ENCODE measurements at places on chromosomes 5 and 9. TPM values are rescaled to one million over a fixed set of nuclear protein-coding genes. Genes with fewer than 3 reads are reported as not detected.

DNA sequence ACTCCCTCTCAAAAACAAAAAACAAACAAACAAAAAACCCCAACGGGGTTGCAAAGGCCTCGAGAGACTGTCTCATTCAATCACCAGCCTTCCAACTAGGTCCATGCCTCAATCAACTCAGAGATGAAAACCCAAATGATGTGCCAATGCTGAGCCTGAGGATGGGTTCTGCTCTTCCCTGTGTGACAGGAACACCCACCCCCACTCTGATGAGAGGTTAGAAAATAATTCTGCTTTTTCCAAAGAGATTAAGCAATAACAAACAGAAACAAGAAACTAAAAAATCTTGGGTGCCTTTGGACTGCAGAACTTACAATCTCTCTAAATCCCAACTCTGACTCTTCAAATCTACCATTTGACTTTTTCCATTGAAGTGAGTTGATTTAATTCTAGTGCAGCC, 25.5 kb upstream of the FBP1 start:
- no peak for DNase-seq

GRCh38 chr9:71921190-71921814, 9.9 kb downstream of the C9orf85 start:
- DNase-seq, result no peak

TMEM252 gene
- not detected for total RNA-seq

KCTD16 gene
- total RNA-seq, result 0.13 TPM

Data from naive thymus-derived CD8-positive, alpha-beta T cell (primary cell).